ENCODE measurements at places on chromosomes 13 and 19. TPM values are rescaled to one million over a fixed set of nuclear protein-coding genes. Genes with fewer than 3 reads are reported as not detected.

DNA sequence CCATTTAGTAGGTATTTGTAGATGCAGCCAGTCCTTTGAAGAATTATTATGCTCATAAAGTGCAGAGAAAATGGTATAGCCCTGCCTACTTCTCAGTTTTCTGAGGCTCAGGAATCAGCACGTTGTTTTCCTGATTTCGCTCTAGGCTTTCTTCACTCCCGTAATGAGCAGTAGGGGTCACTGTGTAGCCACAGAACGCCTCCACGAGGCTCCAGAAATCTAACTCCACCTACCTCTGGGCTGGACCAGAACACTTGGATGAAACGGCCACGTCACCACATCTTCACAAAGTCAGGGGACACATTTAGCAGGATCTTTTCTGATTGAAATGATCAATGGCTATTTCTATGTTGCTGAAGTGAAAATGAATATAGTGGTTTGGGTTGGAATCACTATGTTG, 49.8 kb upstream of the GTF3A start:
- DNase-seq = peak; percentile 69

The SSBP4 gene
- polyA plus RNA-seq = 99.9 TPM

The LGI4 gene
- 3.2 TPM for polyA plus RNA-seq

DNA sequence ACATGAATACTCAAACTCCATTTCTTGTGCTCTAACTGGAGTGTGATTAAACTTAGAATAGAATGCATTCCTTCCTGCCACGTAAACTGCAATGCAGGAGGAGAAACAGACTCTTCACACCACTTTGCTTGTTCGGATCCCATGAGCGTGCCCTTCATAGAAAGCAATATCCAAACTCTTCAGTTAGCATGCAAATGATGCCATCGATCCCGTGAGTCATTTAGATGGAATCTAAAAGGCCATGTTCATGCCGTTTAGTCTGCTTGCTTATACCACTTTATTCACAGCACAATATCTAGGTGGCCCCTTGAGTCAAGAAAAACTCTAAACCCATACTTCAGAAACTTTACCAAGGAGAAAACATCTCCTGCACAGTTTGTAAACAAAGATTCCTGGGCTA, 225.8 kb downstream of the OXGR1 start:
- DNase-seq = no peak

The ZNF112 gene
- 13.1 TPM for polyA plus RNA-seq

GRCh38 chr13:97030705-97031452, 36.6 kb upstream of the OXGR1 start:
- DNase-seq = peak; percentile 34

GRCh38 chr19:11265785-11266236, 3.5 kb upstream of the DOCK6 start:
- no peak for DNase-seq

DNA sequence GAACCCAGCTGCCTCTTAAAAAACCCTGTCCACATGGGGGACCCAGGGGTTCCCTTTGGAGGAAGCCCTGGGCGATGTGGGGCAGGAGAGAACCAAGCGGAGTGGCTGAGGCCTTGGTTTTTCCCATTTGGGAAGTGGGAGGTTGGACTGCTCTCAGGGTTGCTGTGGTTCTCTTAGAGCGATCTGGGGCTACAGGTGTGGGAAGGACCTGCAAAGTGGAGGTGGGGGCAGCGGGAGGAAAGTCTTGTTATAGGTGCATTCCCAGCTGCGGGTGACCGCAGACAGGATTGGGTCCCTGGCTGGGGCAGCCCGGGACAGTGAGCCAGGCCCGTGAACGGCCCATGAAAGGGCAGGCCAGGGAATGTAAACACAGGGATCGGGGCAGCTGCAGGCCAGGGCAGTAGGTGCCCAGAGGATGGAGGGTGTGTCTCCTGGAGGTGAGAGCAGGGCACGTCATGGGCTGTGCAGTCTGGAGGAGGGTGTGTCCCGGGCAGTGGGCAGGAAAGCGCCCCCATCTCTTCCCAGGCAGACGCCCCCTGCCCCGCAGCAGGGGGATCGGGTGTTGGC, 814 bp downstream of the SLC25A23 start:
- DNase-seq = no peak

DNA sequence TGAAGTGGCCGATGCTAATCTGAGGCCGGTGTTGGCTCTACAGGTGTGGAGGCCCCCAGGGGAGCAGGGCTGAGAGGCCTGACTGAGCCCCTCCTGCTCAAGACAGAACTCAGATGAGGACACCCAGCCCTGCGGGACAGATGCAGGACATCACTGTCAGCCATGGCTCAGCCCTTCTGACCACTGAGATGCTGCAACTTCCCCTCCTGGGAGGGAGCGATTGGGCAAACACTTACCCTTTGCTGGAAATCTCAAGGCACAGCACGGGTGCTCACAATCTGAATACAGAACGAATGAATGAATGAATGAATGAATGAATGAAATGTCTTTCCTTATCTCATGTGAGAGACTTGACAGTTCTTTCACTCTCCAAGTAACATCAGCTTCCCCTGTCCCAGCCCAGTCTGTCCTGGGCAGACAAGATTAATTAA, 3.5 kb upstream of the SIGLEC7 start:
- no peak for DNase-seq

The TRMT1 gene
- 35.0 TPM for polyA plus RNA-seq

- no peak for DNase-seq
Observed at GRCh38 chr13:39915418-39915817, 260.0 kb downstream of the COG6 start.

- no peak for DNase-seq
Observed at GRCh38 chr13:101267656-101268055, 148.7 kb downstream of the NALCN start.

DNA sequence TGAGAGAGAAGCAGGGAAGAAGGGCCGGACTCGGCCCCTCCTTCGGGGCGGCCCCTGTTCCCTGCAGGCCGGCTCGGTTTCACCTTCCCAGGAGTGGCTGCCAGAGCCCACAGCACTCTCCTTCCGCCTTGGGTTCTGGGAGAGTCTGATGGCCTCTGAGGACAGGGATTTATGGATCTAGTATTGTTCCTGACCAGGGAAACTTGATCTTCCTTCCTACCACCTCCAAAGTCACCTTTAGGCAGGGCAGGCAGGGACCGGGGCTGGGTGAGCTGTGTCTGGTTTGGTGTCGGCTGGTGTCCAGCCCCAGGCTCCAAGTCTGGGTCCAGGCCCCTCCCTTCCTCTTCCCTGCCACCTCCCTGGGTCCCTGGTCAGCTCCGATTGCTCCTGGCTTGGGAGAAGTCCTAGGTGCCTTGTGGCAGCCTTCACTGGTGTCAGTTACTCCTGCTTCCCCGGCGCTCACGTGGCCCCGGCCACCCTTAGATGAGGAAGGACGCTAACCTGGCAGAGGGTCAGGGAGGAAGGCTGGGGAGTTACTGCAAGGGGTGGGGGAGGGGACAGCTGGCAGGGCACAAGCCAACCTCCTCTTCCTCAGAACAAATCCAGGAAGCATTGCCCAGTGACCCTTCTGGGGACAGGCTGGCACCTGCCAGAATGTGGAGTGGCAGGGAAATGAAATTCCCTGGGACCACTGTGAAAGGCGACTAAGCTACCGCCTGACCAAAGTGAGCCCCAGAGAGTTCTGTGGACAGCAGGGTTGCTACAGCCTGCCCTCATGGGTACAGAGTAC, 18.8 kb downstream of the RFX1 start:
- DNase-seq = no peak

GRCh38 chr19:41657157-41657556, 30.3 kb upstream of the CEACAM4 start:
- DNase-seq = no peak

- DNase-seq = no peak
Observed at GRCh38 chr19:19262190-19263057, 10.7 kb downstream of the TM6SF2 start.

GRCh38 chr19:3098515-3099346, 4.6 kb downstream of the GNA11 start:
- DNase-seq = no peak

DNA sequence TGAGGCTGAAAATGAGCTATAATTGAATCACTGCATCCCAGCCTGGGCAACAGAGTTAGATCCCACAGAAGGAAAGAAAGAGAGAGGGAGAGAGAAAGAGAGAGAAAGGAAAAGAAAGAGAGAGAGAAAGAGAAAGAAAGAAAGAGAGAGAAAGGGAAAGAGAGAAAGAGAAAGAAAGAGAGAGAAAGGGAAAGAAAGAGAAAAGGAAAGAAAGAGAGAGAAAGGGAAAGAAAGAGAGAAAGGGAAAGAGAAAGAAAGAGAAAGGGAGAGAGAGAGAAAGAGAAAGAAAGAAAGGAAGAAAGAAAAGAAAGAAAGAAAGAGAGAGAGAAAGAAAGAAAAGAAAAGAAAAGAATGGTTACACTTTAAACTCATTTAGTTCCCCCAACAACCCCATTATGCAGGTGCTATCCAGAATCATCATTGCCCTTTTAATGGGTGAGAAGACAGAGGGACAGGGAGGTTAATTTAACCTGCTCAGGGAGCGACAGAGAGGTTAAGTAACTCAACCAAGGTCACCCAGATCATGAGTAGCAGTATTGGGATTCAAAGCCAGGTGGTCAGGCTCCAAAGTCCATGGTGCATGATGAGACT, 10.2 kb upstream of the DPP9 start:
- DNase-seq = no peak

The F2RL3 gene
- polyA plus RNA-seq = 0.95 TPM

- no peak for DNase-seq
Observed at GRCh38 chr13:40494513-40494912, 171.9 kb downstream of the FOXO1 start.

DNA sequence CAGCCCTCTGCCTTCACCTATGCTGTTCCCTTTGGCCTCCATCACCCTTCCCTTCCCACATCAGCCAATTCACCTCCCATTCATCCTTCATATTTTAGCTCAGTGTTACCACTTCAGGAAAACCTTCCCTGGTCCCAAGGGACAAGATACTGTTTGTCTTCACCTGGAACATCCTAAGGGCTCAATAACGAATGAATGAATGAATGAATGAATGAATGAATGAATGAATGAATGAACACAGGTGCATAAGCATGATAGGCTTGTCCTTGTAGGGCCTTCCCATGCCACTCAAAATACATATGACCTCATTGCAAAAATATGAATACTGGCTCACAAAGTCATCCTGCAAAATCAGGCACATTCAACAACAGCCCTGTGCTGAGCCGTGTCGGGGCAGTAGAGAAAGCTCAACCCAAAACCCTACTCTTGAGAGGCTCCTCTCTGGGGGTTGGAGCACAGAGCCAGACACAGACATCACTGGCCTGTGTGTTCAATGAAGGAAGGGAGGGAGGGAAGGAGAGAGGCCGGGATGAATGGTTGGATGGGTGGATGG, 33.7 kb upstream of the TPM4 start:
- no peak for DNase-seq

The EBI3 gene
- 0.76 TPM for polyA plus RNA-seq

DNA sequence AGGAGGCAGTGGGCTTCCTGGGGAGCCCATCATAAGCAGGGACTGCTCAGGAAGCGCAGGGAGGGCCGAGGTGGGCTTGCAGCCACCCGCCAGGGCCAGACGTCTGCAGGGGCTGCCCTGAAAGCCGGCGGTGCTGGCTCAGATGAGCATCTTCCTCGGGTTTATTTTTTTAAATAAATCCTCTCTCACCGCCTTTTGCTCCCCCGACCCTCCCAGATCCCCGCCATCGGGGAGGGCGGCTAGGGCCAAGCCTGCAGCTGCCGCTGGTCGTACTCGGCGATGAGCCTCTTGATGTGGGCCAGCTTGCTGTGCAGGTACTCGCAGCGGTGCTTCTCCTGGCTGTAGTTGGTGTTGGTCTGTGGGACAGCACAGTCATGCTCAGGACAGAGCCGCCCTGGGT, 6.6 kb upstream of the ISYNA1 start:
- no peak for DNase-seq

- DNase-seq = no peak
Observed at GRCh38 chr13:52003541-52003940, 7.7 kb downstream of the ATP7B start.

- DNase-seq = no peak
Observed at GRCh38 chr13:100350601-100351000, 238.0 kb downstream of the GGACT start.

The CGB5 gene
- not detected for polyA plus RNA-seq

GRCh38 chr13:23672616-23673015, 102.4 kb downstream of the TNFRSF19 start:
- DNase-seq = no peak

DNA sequence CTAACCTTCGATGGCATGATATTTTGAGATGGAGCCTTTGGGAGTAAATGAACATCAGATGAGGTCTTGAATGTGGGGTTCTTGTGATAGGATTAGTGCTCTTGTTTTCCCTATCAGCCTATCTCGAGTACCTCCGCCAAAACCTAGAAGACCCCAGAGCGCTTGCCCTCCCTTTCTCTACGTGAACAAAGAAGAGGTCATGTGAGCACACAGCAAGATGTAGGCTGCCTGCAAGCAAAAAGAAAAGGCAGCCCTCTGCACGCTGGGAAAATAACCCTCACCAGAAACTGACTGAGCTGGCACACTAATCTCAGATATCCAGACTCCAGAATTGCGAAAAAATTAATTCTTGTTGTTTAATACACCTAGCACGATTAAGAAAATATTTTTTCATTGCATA, 799.8 kb upstream of the SLC10A2 start:
- no peak for DNase-seq

The DKKL1 gene
- 5.8 TPM for polyA plus RNA-seq

The ZSCAN22 gene
- polyA plus RNA-seq = 4.0 TPM

The PEX11G gene
- 7.0 TPM for polyA plus RNA-seq

- DNase-seq = no peak
Observed at GRCh38 chr19:51119101-51119500, 5.6 kb upstream of the SIGLEC9 start.

DNA sequence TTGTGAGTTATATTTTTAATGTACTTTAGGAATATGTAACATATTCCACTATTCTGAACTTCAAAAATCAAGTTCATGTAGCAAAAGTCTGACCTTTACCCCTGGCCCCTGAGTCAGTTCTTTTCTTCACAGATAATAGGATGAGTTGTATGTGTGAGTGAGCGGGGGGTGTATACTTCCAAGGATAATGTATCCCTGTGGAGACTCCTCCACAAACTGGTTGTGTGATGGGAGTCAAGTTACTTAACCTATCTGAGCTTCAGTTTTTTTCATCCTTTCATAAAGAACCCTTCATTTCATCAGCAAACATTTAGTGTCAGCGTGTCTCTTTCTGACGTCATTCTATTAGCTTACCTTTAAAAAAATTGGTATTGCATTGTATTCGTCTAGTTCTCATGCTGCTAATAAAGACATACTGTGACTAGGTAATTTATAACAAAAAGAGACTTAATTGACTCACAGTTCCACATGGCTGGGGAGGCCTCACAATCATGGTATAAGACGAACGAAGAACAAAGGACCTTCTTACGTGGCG, 288.1 kb upstream of the GPC6 start:
- no peak for DNase-seq

- DNase-seq = no peak
Observed at GRCh38 chr13:114008964-114009589, 35.2 kb upstream of the C13orf46 start.

DNA sequence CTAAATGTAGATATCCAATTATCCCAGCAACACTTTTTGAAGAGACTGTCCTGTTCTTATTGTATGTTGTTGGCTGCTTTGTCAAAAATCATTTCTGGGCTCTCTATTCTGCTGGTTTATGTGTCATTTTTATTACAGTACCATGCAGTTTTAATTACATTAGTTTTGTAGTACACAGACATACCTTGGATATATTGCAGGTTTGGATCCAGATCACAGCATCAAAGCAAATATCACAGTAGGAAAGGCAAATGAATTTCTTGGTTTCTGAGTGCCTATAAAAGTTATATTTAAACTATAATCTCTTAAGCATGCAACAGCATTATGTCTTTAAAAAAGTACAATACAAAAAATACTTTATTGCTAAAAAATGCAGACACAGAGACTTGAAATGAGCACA, 564.2 kb upstream of the MIR17HG start:
- DNase-seq = no peak
